CD4-positive, alpha-beta T cell treated with Interleukin-1 beta for 1 hour (primary cell): ENCODE measurements at places on chromosomes 1 and 21.

DNA sequence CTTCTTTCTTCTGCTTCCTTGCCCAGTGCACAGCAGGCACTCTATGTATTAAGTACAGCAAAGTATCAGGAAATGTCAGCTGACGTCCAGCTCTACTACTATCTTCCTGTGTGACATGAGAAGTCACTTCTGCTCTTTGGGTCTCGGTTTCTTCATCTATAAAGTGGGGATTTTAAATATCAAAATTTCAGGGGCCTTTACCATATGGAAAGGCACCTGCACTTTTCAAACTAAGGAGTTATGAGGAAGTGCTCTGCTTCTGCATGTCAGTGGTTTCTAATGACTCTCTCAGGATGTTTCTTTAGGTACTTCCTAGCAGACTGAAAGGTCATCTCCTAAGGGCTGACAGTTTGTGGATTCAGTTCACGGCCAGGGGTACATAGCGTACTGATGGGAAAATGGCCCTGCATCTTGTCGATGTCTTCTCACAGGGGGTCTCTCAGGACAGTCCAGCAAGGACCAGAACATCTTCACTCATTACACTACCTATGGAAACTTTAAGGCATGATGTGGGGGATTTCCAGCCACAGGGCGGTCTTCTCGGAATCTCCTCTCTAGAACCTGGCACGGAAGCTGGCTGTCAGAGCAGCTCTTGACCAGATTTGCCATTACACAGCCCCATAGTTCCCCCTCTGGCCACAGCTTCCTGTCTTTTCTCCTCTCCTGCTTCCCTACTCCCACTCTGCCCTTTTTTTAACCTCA is 42.0 kb upstream of the MTF1 start:
- no peak for DNase-seq

GRCh38 chr1:54543729-54544496 is 4.1 kb upstream of the ACOT11 start:
- DNase-seq, result no peak

DNA sequence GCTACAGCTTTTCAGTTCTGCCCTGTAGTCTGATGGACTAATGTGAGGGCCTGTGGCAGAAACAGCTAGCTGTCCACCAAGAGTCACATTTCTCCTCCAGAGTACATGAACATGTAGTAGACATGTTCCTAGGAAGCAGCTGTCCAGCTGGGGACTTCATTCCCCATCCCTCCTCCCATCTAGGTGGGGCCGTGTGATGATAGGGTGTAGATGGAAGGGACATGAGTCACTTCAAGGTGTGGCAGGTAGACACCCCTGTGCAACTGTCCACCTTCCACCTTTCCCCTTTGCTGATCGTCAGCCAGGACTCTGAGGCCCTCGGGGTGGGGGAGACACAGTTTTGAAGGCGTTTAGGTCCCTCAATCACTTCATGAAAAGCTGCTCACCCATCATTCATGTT is 3.6 kb upstream of the RD3 start:
- DNase-seq, result no peak

- DNase-seq, result no peak
Observed at GRCh38 chr1:112686835-112687234, 12.4 kb downstream of the MOV10 start.

DNA sequence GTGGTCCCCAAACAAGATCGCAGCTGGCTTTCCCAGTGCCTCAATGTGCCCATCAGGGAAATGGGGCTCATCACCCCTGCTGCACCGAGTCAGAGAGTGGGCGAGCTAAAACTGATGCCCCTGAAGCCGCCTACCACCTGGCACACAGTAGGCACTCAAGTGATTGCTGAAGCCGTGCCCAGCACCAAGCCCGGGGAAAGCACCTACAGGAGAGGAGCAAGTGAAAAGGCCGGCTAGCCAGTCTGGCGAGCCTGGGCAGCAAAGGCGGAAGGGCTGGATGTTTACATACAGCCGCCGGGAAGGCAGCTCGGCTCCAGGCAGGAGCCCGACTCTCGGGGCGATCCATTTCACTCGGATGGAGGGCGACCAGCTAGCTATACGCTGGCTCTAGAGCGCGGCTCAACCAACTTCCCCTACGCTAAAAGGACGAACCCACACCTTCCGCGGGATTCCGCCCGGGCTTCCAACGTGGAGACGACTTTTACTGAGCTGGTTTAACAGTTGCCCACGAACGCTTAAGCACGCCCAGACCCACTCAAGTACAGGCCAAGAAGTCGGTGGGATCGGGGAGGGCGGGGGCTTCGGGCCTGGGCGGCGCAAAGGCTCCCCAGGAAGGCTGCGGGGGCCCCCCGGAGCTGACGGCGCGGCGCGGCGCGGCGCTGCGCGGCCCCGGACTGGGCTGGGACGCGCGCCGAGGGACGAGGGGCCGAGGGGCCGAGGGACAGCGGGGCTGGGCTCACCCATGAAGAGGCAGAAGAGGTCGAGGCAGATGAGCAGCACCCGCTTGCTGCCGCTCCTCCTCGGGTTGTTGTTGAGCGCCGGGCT is 1.0 kb downstream of the PLPP3 start:
- peak; percentile 19 for DNase-seq

- no peak for DNase-seq
Observed at GRCh38 chr1:172815740-172816139, 156.8 kb downstream of the FASLG start.

- DNase-seq, result no peak
Observed at GRCh38 chr21:26956216-26956615, 10.7 kb downstream of the ADAMTS5 start.

GRCh38 chr1:230979952-230980351 is 1.1 kb downstream of the ARV1 start:
- no peak for DNase-seq
